NCI-H1048 (cell line): ENCODE measurements at places on chromosomes 7 and 10.

DNA sequence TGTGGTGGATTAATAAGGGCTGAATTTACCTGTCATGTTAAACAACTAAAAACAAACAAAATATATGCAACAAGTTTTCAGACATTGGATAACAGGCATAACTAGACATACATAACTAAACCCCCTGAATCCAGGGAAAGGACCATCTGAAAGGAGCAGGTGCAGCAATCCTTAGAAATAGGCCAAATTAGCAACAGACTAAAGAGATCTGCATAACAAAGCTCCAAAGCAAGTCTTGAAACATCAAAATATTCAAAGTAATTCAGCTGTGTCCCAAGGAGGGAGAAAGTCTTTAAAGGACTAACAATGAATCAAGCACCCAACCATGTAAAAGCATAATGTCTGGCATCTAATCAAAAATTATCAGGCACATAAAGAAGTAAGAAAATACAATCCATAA, 475.1 kb downstream of the GRID1 start:
- DNase-seq: no peak

- DNase-seq: no peak
Observed at GRCh38 chr10:103679096-103679790, 176.1 kb downstream of the SH3PXD2A start.

DNA sequence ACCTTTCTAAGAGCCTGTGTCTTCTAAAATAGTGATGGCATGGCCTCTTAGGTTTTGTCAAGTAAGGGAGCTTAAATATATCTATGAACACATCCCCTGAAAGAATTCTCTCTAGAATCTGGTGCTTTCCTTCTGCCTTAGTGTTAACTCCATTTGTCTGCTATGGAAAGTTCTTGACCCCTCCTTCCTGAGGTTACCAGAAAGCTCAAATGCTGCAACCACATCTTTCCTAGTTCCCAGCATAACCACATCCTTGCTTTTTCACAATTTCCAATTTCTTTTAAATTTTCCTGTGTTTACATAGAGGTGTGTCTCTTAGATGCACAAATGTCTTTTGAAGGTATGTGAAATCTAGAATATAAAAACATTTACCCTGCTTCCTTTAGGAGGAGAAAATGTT, 16.4 kb upstream of the GSDME start:
- DNase-seq: no peak

GRCh38 chr10:11162828-11163599, 145.3 kb downstream of the CELF2 start:
- no peak for DNase-seq
